ENCODE measurements at places on chromosomes 16 and 17.

- no peak for DNase-seq
Observed at GRCh38 chr17:80119271-80119791, 17.9 kb downstream of the GAA start.

DNA sequence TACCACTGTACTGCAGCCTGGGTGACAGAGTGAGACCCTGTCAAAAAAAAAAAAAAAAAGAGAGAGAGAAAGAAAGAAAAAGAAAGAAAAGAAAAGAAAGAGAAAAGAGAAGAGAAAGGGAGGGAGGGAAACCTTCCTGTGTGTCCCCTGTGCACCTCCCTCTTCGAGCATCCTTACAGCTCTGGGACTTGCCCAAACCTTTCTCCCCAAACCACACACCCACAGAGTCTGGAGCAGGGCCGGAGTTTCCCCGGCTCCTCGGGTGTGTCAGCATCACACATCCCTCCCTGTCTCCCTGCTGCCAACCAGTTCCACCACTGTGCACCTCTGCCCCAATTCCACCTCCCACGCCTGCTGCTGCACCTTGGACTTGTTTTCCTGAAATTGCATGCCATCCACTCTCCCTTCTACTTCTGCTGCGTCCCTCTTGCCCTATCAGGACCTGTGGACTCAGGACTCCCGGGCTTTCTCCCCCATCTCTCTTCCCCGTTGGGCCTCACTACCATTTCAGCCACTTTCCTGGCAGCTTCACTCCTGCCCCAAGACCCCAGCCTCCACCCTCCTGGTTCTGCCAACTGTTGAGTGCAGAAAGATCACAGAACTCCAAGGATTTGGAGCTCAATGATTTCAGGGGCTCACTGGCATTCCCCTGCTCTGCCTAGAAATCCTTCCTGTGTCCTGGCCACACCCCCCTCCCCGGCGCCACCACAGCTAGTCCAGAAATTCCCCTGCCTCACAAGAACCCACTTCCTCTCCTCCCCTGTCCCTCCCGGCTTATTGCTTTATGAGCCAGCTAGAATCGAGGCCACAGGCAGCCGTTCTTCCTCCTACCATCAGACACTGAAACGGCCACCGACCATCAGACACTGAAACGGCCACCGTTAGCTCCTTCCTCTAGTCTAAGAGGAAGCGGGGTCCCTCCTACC lies 3.7 kb upstream of the CDK3 start:
- DNase-seq = peak; percentile 42

GRCh38 chr17:77556383-77557061 lies 402.0 kb upstream of the TNRC6C start:
- DNase-seq = no peak

DNA sequence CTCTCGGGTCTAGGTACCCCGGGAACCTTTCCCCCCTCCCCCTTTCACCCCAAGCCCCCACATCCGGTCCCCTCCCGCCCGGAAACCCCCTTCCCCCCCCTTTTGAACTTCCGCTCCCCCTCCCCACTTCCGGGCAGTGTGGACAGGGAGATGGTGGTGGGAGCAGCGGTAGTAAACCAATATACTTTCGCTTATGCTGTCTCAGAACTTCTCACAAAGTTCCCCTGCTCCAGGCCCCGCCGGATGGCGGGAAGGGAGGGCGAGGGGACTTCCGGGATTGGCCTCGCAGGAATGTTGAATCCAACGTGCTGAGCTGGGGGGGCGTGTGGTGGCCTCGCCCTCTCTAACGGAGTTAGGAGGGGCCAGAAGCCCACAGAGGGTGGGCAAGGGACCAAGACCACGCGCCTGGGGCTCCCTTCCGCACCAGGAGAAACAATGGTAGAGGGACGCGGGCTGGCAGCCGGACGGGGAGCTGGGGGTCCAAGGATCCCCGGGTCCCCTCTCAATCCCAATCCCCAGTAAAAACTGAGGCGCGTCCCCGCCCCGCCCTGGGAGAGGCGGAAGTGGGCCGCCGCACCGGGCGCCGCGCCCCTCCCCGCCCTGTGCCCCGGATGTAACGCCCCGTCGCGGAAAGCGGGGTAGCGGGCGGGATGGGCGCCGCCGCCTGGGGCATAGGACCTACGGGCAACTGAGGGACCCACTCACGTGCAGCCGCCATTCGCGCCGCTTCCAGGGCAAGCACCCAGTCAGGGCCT lies 742 bp downstream of the PFN1 start:
- DNase-seq = peak; percentile 69

DNA sequence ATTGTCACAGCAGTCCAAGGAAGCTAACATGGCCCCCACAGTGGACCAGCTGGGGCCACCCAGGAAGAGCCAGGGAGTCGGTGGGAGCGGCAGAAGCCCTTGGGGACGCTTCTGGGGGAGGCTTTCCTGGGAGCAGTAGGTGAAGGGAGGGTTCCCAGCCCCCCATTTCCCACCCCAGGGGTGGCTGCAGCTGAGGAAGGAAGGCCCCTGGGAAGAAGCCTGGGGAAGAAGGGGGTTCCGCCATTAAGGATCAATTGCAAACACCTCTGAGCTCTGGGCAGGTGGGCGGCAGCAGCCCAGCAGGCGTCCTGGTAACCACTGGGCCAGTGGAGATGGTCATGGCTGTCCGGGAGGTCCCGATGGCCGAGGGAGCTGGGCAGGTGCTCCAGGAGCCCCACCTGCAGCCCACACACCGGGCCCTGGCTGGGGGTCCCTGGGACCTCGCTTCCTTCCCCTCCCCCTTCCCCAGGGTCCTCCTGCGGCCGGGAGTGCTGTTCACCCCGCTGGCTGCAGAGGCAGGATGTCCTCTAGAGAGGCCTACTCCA lies 592 bp upstream of the PERCC1 start:
- DNase-seq = no peak

GRCh38 chr17:64273006-64273405 lies 9.9 kb upstream of the TEX2 start:
- no peak for DNase-seq

- no peak for DNase-seq
Observed at GRCh38 chr16:30886145-30886544, 7.7 kb downstream of the BCL7C start.

DNA sequence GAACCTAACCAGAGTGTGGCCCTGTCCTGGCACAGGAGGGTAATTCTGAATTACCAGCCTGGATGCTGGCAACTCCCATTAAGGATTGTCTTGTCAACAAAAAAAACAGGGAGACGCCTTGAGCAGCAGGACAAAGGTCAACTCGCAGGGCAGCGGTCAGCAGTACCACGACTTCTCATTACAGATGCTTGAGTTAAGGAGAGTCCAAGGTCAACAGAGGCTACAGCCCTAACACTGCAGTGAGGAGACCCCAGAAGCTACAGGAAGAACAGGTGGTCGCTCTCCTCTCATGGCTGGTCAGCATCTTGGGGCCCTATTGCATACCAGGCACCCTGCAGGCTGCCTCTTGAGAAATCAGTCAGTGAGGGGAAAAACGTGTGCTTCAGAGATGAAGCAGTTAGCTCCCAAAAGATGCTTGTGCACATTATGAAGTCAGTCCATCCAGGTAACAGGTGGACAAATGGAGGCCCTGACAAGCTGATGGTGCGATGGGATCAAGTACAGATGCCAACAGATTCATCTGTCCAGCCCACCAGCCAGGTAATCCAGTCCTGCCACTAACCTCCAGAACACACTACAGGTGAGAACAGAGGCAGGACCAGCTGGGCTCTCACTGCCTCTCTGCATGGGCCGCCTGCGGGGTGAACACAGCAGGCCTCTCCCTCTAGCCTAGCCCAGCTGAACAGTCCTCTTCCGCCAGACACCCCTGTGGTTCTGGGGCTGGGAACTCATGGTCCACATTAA lies 4.2 kb downstream of the CSNK1D start:
- no peak for DNase-seq

- DNase-seq = no peak
Observed at GRCh38 chr17:58092797-58093385, 9.7 kb downstream of the DYNLL2 start.

GRCh38 chr17:75241143-75241430 lies 20.3 kb downstream of the GGA3 start:
- DNase-seq = no peak

DNA sequence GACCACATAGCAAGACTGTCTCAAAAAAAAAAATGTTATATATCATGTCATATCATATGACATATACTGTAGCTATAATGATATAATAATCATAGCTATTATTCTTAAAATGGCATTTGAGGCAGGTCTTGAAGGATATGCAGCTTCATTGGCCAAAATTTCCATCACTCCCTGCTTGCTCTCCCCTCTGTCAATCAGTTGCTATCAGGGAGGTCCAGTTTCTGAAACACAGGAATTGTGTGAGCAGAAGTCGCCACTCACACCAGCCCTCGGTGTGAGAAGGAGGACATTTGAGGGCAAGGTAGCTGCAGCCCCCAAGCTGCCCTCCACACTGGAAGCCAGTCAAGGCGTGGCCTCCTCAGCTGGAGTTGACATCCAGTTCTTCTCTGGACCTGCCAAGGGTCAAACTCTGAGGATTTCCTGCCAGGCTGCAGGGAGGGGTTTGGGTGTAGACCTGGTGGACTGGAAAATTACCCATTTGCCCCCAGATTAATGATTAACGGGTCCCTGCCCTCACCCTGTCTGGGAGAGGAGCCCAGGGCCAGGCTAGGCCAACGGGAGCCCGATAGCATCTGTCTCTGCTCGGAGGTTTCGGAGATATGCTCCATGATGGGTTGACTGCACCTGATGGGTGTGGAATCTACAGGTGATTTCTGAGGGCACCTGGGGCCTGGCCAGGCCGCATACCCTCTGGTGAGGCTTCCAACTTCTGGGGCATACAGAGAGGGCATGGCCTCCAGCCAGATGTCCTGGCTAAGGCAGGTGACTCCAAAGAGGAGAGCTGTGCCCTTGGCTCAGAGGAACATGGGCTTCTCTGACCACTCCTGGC lies 18.8 kb downstream of the WNT9B start:
- no peak for DNase-seq

GRCh38 chr17:50151937-50152547 lies 1.6 kb upstream of the PPP1R9B start:
- peak; percentile 56 for DNase-seq

GRCh38 chr16:27426423-27427408 lies 24.7 kb downstream of the IL21R start:
- DNase-seq = peak; percentile 73

GRCh38 chr16:84175350-84176081 lies 11.3 kb downstream of the TAF1C start:
- DNase-seq = peak; percentile 58

GRCh38 chr17:60522889-60523626 lies 3.0 kb downstream of the APPBP2 start:
- DNase-seq = no peak

DNA sequence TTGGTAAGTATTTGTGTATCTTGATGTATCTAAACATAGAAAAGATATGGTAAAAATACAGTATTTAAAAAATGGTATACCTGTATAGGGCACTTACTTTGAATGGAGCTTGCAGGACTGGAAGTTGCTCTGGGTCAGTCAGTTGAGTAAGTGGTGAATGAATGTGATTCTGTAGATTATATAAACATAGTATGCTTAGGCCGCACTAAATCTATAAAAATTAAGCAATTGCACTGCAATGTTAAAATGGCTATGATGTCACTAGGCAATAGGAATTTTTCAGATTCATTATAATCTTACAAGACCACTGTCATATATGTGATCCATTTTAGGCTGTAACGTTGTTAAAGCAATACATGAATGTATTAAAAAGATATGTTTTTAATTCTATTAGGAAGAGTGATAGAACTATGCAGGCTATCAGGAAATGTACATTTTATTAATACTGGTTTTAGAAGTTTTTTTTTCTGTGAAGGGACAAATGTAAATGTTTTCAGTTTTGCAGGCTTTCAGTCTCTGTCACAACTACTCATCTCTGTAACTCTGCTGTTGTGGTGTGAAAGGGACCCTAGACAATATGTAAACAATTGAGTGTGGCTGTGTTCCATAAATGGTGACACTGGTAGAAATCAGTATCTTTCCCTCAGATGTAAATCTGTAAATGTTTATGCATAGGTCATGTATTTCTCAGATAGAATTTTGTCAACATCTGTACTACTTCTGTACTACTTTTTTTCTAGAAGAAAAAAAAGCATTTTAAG lies 10.5 kb downstream of the CBFB start:
- DNase-seq = no peak

DNA sequence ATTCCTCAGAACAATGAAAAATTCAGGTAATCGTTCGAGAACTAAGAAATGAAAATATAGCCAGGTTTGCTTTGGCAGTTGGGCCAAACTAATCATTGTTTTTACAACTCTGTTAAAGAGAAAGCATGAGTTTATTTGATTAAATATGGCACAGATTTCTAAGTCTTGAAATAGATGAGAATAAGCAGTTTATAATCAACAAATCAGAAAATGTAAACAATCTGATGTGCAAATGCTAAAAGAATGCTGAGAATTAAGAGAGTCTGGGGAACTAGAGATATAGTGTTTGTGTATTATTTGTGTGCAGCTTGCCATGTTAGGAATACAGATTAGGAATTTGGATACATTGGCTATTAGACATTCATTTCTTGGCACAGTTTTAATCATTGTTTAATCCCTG lies 212.5 kb downstream of the TANC2 start:
- DNase-seq = no peak

- DNase-seq = no peak
Observed at GRCh38 chr17:20926532-20926931, 116.3 kb downstream of the USP22 start.

DNA sequence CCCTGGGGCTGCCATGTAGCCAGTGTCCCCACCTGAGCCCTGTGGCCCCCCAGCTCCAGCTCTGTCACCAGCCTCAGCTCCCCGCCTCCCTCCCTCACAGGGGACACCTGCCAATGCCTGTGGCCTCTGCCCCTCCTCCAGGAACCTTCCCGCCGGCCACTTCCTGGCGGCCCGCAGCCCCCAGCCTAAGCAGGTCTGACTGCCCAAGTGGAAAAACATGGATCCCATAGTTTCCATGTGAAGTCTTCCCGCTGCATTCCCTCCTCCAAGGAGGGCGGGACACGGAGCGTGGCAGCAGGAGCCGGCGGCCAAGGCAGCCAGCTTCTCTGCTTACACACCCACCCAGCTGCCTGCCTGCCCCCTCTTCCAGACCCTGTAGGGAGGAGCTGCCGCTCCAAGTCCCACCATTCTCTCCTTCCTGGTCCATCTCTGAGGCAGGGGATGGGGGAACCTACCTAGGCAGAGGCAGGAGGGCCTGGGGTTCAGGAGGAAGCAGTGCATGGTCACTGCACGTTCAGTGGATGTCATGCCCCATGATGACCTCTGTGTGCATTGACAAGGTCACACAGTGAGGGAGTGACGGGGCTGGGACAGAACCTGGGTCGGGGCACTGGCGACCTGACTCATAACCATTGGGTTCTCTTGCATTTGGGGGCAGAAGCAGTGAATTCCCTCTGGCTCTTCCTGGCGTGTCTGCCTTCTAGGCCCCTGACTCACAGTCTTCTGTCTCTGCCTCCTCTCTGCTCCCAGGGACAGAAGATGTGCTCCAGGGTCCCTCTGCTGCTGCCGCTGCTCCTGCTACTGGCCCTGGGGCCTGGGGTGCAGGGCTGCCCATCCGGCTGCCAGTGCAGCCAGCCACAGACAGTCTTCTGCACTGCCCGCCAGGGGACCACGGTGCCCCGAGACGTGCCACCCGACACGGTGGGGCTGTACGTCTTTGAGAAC lies 8.7 kb downstream of the VASN start:
- DNase-seq = no peak

GRCh38 chr17:59410049-59410437 lies 78.6 kb downstream of the YPEL2 start:
- DNase-seq = no peak

- no peak for DNase-seq
Observed at GRCh38 chr16:11200592-11200991, 55.4 kb downstream of the SOCS1 start.

- DNase-seq = peak; percentile 17
Observed at GRCh38 chr16:87161822-87162676, 155.1 kb downstream of the C16orf95 start.

- no peak for DNase-seq
Observed at GRCh38 chr16:60217787-60218186, 1483.7 kb upstream of the GOT2 start.
